Activated naive CD4-positive, alpha-beta T cell treated with anti-CD3 and anti-CD28 coated beads for 36 hours (primary cell): ENCODE measurements at places on chromosomes 2 and 18.

DNA sequence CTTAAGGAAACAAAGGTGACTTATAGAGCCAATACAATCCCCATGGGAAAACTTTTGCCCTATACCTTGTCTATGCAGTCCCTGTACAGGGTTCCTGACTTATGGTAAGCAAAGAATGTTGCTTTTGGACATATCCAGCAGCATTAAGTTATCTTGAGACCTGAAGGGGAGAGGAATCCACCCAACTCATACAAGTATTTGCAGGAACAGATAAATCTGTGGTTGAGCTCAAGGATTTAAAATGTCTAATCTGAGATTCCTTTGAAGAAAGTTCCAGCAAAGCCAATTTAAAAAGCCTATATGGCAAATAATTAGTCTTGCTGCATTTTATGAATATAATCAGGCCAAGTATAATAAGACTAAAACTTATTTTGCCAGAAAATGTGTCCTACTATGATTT is 739.5 kb upstream of the CDH2 start:
- DNase-seq: no peak

DNA sequence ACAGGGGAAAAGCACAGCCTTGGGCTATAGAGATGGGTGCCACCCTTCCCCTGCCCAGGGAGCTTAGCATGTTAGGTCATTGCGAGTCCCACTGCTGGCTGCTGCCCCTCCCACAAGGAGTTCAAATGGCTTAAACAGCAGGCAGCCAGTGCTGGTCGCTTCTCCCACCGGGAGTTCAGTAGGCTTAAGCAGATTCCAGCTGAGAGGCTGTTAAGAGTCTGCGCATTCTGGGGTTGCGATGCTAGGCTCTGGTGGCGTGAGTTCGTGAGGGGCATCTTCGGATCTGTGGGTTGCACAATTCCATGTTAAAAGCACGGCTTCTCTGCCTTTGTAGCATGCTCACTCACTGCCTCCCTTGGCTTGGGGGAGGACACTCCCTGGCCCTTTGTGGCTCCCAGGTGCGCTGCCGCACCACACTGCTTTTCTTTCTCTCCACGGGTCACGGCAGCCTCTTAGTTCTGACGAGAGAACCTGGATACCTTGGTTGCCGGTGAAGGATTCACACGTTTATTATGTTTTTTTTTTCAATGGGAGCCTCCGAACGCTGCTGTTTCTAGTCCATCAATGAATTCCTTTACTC is 93.2 kb downstream of the UNC80 start:
- no peak for DNase-seq

DNA sequence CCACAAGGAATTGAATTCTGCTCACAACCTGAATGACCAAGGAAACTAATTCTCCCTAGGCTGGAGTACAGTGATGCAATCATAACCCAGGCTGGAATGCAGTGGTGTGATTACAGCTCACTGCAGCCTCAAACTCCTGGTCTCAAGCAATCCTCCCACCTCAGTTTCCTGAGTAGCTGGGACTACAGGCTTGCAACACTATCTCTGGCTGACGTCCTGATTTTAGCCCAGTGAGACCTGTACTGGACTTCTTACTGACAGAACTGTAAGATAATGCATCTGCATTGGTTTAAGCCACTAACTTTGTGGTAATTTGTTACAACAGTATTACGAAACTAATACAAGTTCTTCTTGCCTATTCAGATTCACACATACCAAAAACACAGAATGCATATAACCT is 9.5 kb upstream of the KDSR start:
- DNase-seq: no peak

- no peak for DNase-seq
Observed at GRCh38 chr2:217313386-217313785, 453.5 kb upstream of the TNP1 start.

GRCh38 chr2:152303951-152304350 is 31.0 kb upstream of the FMNL2 start:
- no peak for DNase-seq

- DNase-seq: no peak
Observed at GRCh38 chr2:150985741-150986140, 275.9 kb downstream of the RBM43 start.

DNA sequence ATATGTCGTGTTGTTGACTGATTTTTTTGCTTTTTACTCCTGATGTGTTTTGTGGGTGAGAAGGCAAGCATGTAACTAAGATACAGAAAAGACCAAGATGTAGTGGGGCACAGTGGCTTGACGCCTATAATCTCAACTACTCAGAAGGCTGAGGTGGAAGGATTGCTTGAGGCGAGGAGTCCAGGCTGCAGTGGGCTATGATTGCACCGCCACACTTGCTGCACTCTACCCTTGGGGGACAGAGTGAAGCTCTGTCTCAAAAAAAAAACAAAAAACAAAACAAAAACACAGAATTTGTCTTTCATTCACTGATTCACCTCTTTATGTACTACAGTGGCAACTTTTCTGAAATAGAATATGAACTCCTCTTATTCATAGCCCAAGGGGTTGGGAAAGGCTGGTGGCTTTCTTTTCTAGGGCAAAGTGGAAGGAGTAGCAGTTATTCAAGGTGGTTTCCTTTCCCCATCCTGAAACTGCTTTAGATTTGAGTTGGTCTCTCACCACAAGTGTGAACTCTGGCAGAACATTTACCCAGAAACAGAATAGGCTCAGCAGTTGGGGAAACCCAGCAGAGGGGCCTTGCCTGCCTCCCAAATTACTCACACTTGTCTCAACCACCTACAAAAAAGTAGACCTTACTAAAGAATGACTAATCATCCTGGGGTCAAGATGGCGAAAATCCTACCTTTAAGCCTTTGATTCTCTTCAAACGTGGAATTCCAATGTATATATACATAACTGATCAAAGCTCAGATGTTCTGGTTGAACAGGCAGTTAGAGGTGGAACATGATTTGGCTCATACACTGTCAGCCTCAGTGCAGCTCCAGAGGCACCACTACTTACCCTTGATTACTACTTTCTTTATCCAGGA is 6.5 kb downstream of the TANK start:
- peak; percentile 88 for DNase-seq

DNA sequence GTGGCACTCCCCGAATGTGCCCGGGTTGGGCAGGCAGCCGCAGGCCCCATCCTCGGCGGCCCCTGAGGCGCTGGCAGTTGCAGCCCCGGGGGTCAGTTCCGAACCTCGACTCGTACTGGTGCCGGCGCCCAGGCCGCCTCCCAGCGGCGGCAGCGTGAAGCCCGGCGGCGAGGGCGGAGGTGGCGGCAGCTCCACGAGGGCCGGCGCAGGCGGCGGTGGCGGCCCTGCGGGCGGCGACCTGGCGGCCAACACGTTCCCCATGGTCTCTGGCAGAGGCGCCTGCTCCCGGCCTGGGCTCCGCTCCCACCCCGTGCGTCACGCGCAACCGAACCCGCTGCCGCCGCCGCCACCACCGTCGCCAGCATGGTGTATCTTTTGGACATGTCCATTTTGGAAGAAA is 196.3 kb downstream of the CCDC74A start:
- DNase-seq: no peak

DNA sequence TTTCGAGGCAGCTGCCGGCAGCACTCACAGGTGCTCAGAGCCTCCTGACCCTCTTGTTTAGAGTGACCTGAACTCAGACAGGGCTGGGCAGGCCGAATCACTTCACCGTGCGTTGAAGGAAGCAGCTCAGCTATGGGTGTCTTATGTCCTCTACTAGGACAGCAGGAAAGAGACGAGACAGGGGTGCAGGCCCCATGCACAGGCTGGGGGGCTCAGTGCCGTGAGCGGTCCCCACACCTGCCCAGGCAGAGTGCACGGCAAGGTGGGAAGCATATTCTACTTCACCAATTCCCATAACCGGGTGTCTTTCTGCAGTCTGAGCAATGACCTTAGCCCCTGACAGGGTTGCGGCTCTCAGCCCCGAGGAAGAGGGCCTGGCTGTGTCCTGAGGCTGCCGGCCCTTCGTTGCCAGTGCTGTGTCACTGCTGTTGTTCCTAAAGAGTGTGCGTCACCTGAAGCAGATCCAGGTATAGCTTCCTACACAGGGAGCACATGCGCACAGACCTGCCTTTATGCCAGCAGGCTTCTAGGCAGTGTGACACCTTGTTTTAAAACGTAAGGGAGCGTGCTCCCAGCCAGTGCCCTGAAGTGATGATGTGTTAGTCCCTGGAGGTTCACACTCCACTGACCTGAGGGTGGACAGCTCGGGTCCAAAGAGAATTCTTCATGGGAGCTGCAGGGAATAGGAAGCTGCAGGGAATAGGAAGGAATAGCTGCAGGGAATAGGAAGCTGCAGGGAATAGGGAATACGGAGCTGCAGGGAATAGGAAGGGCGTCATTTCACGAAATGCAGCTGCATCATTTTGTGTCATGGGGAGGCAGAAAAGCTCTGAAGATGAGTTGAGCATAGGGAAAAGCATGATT is 207.9 kb upstream of the SALL3 start:
- DNase-seq: no peak

DNA sequence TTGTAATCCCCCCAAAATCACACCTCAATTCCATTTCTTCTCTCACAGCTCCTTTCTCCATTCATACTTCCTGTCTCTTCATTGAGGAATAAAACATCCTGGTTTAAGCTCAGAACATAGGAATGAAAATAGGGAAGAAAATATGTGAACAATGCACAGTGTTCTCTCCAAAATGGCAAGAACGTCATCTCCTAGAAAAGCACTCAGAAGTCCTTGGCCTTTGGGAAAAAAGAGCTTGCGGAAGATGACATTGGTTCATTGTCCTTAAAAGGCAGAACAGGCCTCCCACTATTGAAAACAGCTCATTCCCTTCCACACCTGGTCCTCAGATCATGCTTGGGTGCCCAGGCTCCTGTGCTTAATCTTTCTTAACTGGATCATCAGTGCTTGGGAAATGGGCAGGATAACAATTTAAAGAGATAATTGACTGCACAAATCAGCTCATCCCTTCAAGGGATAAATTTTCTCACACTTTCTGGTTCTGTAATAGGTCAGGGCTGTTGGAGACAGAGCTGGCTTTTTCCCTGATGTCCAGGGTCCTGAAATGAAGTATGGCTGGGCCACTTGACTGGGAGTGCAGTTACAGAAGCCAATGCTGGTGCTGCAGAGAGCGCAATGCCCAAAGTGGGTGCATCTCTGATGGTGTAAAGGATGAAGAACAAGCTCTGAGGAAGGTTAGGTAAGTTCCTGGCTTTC is 69.2 kb downstream of the MARCHF4 start:
- DNase-seq: no peak

DNA sequence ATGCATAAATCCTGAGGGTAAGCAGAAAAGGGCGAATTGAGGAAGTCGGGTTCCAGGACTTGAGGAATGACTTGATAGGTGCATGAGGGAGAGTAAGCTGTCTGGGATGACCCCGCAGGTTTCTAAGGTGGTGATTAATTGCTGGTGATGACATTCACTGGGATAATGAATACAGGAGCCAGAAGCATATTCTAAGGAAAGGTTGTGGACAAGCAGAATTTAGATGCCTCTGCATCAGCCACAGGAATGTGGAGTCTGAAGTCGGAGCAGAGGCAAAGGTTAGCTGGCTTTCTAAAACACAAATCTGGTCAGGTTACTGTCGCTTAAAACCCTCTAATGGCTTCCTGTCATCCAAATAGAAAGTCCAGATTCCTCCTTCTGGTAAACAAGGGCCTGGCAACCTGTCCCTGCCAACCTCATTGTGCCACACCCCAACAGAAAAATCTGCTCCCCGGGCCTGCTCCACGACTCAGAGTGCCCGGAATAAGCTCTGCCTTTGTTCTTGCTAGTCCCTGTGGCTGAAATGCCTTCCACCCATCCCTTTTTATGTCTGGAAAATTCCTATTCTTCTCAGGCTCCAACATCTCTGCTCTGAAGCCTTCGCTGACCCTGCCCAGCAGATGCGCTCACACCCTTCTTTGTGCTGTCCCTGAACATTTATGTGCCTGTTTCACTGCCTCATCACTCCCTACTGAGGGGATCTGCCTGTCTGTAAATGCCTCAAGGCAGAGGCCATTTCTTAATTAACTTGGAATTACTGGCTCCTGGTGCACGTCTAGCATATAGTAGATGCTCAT is 11.3 kb upstream of the TMEM214 start:
- DNase-seq: no peak

DNA sequence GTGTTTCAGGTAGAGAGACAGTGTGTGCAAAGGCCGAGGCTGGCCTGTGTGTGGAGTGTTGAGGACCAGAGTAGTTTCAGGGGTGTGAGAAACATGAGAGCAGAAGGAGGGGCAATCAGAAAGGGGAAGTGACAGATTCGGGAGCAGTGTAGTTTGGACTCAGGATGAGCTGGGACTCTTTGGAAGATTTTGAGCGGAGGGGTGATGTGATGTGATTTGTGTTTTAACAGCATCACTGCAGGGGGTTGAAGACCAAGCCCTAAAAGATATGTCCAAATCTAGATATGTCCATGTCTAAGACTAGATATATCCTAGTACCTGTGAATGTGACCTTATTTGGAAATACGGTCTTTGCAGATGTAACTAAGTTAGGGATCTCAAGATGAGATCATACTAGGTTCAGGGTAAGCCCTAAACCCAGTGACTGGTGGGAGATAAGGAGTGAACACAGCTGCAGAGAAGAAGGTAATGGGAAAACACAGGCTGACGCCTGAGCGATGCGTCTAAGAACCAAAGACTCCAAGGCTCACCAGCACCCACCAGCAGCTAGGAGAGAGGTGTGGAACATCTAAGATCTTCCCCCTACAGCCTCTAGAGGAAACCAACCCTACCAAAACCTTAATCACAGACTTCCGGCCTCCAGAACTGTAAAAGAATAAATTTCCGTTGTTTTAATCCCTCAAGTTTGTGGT is 38.5 kb upstream of the MYO3B start:
- DNase-seq: no peak

DNA sequence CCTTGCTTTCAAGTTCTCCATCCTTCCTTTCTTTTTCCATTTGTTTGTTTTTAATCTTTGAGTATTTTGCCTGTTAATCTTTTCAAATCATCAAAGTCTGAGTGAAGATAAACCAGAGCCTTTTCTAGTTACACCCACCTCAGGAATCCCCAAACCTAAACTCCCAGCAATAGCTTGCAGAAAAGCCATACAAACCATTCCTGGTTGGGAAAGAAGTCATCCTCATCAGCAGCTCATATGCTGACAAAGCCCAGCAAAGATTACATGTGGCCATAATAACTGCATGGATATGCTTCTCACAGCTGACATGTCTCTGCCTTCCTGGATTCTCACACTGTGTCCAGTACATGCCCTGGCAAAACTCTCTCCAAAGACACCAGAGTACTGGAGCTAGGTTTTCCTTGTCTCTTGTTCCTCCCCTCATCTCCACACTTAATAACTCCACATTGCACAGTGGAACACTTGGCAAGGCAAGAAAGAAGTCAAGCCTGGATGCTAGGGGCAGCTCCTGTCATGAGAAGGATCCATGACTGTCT is 126.4 kb upstream of the TLK1 start:
- DNase-seq: no peak
